ENCODE measurements at places on chromosomes 5 and 9.

GRCh38 chr9:6984941-6985578 lies 227.3 kb downstream of the KDM4C start:
- no peak for DNase-seq

DNA sequence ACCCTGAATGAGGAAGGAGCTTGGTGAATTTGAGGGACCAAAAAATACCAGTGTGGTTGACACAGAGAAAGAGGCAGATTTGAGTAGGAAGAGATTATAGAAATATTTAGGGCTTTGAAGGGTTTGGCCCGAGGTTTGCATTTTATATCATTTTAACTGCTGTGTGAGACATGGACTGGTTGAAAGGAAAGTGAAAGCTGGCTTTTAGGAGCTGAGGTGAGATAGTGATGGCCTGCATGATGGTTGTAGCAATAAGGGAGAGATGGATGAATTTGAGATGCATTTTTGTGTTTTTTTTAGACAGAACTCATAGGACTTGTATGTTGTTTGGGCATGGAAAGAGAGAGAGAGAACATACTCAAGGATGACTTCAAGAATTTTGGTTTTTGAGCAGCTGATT lies 21.7 kb downstream of the FER start:
- DNase-seq, result no peak

GRCh38 chr5:174284873-174285272 lies 239.4 kb downstream of the NSG2 start:
- no peak for DNase-seq

DNA sequence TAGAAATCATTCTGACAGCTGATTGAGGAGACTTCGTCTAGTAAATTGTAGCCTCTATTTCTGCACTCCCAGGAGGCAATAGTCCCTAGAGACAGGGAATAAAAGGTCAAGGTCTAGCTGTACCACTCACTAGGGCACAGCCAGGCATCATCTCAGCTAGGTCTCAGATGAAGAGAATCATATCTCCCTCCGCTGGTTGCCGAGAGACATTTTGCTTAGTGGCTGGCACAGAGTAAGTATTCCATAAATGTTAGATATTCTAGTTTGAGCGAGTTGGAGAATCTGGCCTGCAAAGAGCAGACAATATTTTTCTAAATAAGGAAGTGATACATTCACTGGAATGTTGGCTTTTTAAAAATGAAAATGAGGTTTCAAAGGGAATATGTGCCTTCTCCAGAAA lies 180.4 kb upstream of the ACTBL2 start:
- DNase-seq, result no peak

DNA sequence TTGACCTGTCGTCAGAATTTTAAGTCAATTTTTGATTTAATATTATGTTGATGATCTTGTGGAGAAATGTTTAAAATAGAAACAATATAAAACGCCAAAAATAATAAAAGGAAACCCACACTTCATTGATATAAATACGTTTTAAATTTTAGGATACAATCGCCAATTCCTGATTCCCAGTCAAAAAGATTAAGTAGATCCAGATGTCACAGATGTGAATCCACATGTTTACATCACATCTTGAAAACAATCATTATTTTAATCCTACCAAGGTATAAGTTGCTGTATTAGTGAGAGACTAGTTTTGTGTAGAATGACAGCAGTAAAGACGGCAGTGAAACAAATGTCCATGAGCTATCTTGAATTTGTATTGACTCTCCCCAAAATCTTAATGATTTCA lies 4.9 kb downstream of the TAS2R1 start:
- DNase-seq, result no peak

- no peak for DNase-seq
These were observed 14.1 kb downstream of the FEM1C start for GRCh38 chr5:115530426-115530825.

DNA sequence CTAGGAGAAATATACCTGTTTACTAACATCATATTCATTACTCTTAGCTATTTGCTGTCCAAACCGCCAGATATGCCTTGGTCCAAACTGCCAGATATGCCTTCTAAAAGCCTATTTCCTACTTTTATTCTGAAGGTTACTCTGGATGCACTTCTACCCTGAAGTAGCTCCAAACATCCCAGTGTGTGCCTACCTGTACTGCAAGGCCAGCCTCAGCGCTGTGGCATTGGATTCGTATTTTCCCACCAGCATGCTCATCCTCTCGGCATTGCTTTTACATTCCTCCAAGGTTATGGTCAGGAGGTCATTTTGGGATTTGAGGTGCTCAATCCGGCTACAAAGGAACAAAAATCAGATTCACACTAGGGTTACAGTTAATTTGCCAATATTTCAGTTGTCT lies 94.3 kb downstream of the DCP2 start:
- DNase-seq, result no peak

DNA sequence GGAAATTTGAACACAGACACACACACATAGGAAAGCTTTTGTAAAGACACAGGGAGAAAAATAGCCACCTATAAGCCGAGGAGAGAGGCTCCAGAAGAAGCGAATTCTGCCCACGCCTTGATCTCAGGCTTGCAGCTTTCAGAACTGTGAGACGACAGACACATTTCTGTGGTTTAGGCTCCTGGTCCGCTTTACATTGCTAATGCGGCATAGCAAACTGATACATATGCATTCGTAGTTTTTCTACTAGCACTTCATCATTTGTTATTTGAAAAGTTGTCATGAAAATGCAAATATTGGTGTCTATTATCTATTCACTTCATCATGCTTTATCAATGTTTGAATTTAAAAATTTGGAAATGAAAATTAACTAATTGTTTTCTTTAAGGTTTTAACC lies 674.9 kb downstream of the SEMA5A start:
- no peak for DNase-seq

Data from NCI-H2171 treated with DMSO at 0.1 percent for 48 hours (cell line).